ENCODE measurements at places on chromosomes 2 and 18. TPM values are rescaled to one million over a fixed set of nuclear protein-coding genes. Genes with fewer than 3 reads are reported as not detected.

The DNAH6 gene
- 3.0 TPM for polyA plus RNA-seq

- DNase-seq = no peak
Measured at GRCh38 chr2:171393487-171393886, 40.3 kb downstream of the METTL8 start.

DNA sequence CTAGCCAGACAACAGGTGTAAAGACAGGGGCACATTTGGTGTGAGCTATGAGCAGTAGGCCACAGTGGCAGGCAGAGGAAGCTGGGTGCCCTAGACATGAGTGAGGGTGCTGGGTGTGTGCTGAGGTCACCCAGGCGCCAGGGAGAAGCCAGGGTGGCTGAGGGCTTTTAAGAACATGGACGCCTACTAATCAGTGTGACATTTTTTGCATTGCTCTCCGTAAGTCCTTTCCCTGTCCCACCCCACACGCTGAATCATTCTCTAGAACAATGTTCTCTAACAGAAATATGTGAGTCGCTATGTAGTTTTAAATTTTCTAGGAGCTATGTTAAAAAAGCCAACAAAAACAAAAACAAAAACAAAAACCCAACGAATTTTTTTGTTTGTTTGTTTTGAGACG is 204.5 kb upstream of the REV1 start:
- no peak for DNase-seq

The HOXD8 gene
- polyA plus RNA-seq = 1.5 TPM

GRCh38 chr2:217166241-217166850 is 306.5 kb upstream of the TNP1 start:
- no peak for DNase-seq

The PIEZO2 gene
- polyA plus RNA-seq = 232 TPM

DNA sequence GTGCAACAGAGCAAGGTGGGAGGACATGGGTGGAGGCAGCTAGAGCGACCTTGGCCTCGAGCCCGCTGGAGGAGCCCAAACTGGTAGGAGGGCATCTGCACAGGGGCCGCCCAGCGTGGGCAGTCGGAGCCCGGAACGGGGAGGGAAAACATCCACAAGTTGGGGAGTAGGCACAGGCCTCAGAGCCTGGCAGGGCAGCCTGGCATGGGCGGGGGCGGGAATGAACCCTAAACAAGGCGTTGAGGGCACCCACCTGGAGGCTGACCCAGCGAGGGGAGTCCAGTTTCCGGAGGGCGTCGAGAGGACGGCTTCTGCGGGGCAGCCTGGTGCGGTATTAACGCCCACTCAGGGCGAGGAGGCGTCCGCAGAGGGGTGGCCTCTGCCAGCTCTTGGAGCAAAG is 129.9 kb downstream of the L3MBTL4 start:
- DNase-seq = no peak

GRCh38 chr2:37537316-37537715 is 134.1 kb downstream of the CDC42EP3 start:
- DNase-seq = no peak

- no peak for DNase-seq
Measured at GRCh38 chr2:159904127-159904958, 106.3 kb upstream of the CD302 start.

GRCh38 chr18:48826271-48826670 is 124.5 kb downstream of the SMAD7 start:
- DNase-seq = no peak

The SERPINB3 gene
- polyA plus RNA-seq = not detected

- no peak for DNase-seq
Measured at GRCh38 chr2:17160594-17160993, 357.6 kb downstream of the RAD51AP2 start.

The DSC1 gene
- not detected for polyA plus RNA-seq

DNA sequence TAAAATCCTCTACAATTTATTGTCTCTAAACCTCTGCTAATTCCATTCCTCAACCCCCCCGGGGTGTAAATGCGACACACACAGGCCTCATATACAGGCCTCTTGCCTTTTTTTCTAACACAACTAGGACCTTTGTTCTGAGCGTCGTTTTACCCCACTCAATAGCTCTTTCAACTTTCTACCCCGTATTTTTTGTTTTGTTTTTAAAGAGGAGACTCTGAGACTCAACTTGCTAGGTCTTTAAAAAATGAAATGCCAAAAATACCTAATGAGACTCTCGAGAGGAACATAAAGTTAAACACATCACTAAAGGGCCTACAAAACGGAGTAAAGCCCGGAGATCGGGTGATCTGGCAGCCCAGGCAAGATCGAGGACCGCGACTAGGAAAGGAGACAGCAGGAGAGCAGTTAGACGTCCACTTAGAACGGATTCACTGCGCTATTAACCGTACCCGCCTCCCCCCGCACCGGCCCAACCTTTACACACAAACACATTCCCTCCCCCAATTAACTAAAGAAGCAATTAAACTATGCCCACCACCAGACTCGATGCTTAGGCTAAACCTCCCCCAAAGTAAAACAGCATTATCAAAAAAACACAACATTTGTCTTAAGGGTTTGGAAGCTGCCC is 1.7 kb downstream of the TRIP12 start:
- DNase-seq = no peak

DNA sequence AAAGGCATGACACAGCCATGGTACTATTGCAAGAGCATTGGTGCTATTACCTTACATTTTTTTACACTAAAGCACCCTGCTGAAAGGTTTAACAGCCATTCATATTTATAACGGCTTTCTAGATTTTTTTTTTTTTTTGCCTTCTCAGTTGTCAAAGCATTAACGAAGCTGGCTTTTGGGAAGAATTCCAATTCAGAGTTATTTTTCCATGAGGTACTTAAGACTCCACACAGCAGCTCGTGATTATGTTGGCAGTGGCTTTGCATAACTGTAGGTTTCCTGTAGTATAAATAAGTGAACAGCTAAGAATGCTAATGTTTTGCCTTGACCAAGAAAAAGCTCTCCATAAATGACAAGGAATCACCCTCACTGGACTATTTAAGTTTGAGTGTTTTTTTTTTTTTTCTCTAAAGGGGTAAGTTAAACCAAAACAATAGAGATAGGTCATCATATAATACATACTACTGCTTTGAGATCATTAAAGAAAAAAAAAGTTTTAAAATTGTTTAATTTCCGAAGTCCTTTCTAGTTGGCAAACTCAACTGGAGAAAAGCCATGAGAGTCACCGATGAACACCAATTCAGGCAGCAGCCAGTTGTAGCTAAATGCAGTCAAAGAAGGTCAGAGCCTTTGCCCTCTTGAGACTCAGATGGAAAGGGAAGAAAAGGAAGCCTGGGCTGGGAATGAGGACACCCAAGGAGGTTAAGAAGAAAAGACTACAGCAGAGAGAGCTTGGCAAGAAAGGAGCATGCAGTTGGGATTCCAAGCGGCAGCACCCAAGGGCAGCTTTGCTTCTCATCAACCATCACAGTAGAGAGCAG is 187.4 kb upstream of the NCKAP5 start:
- peak; percentile 85 for DNase-seq

The MC4R gene
- polyA plus RNA-seq = 0.58 TPM

The MAPK4 gene
- 2.1 TPM for polyA plus RNA-seq

The MGAT4A gene
- 21.5 TPM for polyA plus RNA-seq

The ACADL gene
- 16.4 TPM for polyA plus RNA-seq

GRCh38 chr18:34694591-34695165 is 15.4 kb upstream of the DTNA start:
- no peak for DNase-seq

The CHRND gene
- 0.15 TPM for polyA plus RNA-seq

The ITGB6 gene
- 7.6 TPM for polyA plus RNA-seq

DNA sequence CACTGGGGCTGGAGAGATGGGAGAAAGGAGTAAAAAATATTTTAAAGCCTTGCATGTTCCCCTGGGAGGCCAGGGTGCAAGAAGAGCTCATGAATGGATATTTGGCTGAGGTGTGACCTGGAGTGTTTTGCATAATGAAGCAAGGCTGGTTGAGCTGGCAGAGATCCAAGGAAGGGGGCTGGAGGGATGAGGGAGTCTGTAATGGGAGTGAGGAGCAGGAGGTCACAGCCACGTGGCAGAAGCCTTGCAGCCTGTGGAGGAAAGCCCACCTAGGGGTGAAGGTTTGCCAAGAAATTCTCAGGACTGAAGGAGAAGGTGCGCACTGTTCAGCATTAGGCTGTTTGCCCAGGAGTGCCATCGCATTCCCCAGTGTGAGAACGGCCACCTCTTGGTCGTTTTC is 40.3 kb upstream of the ATP8B1 start:
- DNase-seq = no peak

GRCh38 chr2:28600181-28600580 is 104.3 kb downstream of the PLB1 start:
- DNase-seq = no peak

DNA sequence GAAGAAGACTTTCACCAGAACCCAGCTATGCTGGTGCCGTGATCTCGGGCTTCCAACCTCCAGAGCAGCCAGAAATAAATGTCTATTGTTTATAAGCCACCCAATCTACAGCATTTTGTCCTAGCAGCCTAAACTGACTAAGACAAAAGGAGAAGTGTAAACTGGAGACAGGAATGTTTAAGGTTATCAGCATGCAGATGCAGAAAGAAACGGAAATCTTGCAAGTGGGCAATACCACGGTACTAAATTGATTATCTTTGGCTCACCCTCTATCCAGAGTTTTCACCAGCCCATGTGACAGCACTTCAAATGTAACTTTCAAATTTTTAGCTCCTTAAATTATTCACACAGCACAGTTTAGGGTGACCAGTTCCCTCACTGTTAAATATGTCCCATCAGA is 5.7 kb upstream of the CAPN14 start:
- no peak for DNase-seq

GRCh38 chr2:174574657-174575056 is 22.9 kb downstream of the WIPF1 start:
- DNase-seq = no peak

DNA sequence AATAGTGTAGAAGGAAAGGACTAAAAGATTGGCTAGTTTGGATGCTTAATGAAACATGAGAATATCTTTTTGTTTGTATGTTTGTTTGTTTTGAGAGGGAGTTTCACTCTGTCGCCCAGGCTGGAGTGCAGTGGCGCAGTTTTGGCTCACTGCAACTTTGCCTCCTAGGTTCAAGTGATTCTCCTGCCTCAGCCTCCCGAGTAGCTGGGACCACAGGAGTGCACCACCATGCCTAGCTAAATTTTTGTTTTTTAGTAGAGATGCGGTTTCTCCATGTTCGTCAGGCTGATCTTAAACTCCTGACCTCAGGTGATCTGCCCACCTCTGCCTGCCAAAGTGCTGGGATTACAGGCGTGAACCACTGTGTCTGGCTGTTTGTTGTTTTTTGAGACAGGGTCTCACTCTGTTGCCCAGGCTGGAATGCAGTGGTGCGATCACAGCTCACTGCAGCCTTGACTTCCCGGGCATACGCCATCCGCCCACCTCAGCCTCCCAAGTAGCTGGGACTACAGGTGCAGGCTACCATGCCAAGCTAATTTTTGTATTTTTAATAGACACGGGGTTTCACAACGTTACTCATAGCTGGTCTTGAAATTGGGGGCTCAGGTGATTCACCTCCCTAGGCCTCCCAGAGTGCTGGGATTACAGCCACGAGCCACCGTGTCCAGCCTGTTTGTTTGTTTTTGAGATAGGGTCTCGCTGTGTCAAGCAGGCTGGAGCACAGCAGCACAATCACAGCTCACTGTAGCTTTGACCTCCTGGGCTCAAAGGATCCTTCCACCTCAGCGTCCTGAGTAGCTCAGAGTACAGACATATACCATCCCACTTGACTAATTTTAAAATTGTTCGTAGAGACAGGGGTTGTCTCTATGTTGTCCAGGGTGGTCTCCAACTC is 209.2 kb downstream of the MYCN start:
- no peak for DNase-seq

DNA sequence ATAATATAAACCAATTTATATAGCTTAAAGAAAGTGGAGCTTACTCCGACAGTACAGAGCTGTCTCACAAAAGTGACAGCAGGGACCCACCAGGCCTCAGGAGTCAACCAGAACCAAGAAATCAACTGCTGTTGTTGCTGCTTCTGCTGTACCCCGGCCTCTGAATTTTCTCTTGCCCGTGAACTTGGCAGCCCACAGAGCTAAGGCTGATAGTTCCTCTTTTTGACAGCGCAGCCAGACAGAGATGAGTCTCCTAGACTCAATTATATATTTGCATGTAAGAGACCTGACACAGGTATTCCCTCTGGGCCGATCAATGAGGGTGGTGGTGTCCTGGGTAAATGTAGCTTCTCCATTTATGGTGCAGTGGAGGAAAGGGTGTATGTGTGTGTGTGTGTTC is 109.4 kb downstream of the KCTD1 start:
- no peak for DNase-seq

GRCh38 chr2:117553448-117553847 is 261.0 kb upstream of the DDX18 start:
- no peak for DNase-seq

DNA sequence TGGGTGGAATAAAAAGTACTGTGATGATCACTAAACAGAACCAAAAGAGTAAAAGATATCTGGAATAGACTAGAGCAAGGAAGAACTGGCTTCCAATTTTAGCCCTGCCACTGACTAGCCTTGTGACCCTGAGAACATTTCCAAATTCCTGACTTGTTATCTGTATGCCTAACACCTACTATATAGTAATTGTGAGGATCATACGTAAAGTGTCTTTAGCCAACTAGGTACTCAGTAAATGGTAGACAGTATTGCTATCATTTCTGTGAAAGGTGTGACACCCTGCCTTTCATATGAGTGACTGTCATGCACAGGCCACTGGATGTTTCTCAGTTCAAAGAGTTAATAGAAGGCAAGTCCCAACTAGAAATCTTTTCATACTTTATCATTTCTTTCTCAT is 29.8 kb downstream of the CYTIP start:
- DNase-seq = no peak

GRCh38 chr2:227103583-227103982 is 60.4 kb downstream of the COL4A4 start:
- DNase-seq = no peak

The FSHR gene
- not detected for polyA plus RNA-seq

DNA sequence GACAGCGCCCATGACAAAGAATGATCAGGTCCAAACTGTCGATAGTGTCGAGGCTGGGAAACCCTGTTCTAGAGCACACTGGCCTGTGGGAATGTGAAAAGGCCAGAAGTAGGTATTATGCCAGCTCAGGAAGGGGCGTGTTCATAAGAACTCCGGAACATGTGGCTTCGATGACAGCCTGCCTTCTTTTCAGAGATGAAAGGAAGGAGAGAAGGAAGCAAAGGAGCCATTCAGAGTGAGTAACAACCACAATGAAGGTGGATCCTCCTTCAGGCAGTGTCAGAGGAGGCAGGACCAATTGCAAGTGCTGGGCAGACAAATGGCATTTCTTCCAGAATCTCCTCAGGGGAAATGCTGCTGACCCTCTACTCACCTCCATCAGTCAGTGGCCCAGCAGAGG is 58.5 kb downstream of the NCKAP5 start:
- DNase-seq = no peak

The TRPM8 gene
- 0.28 TPM for polyA plus RNA-seq

DNA sequence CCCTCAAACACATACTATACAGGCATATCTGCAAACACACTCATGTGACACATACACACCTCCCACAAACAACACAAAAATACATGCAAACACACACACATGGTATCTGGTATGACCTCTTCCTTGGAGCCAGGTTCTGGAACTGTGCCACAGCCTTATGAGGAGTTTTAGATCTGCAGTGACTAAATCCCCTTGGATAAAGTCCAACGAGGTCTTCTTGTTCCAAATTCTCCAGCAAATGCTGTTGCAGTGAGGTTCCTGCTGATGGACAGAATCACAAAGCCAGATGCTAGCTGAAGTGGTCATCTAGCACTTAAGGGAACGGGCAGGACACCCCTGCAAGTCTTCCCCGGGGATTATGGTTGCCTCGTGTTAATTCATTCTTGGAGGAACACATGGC is 54.5 kb upstream of the DAPL1 start:
- DNase-seq = peak; percentile 66

The GATA6 gene
- polyA plus RNA-seq = 61.1 TPM

Measured in right lung (tissue), 10 donors.